ENCODE measurements at places on chromosomes 1 and 21.

DNA sequence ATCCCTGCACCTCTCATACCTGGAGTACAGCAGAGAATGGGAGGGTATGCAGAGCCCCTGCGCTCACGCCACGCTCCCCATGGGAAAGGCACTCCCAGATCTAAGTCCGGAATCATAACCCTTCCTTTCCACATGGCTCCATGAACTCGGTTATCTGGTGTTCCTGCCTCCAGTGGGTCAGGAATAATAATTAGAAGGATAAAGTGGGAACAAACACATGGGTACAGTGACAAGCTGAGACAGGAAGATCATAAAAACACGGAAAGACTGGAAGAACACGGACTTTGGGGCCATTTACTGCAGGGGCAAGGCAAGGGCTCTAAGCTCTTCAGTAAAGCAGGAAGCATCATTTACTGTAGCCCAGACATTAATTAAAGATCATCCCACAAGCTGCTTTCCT lies 48.6 kb downstream of the FOXO6 start:
- no peak for DNase-seq

GRCh38 chr1:212670301-212670700 lies 29.3 kb downstream of the BATF3 start:
- no peak for DNase-seq

GRCh38 chr1:62800825-62801306 lies 16.9 kb downstream of the ATG4C start:
- no peak for DNase-seq

- no peak for DNase-seq
Measured at GRCh38 chr21:36908260-36908908, 58.1 kb downstream of the HLCS start.

DNA sequence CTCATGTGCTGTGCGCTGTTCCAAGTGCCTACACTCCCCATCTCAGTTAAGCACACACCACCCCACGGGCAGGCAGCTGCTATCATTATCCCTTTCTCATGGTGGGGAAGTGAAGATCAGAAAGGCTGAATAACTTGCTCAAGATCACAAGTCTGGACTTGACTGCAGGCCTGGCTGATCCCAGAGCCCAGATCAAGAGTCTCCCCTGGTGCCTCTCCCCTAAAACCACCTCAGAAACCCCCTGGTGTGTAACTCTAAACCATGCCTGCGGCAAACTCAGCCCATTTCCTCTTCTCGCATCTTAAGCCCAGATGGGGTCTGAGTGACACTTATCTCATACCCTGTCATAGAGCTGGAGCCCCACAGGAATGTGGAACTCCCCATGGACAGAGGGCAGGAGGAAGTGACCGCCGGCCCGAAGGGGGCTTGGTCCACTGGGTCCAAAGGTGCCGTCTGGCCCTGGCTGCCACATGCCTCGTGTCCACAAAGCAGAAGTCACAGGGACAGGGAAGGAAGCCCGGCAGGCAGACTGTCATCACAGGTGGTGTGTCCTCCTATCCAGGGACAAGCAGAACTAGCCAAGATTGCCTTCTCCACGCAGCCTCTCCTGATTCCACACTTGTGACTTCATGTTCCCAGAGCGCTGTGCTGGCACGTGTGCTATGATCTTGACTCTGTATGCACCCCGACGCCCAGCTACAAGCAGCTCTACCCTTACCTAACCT lies 92.1 kb downstream of the SYF2 start:
- DNase-seq, result peak; percentile 48

DNA sequence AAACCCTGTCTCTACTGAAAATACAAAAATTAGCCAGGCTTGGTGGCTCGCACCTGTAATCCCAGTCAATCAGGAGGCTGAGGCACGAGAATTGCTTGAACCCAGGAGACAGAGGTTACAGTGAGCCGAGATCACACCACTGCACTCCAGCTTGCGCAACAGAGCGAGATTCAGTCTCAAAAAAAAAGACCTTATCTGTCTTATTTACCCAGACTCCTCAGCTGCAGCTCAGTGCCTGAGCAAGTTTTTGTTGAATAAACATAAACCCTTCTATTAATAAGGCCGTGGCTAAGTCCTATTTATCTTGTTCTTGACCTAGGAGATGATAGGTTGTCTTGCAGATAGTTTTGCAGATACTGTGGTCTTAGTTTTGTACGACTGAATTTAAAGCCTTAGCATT lies 136.4 kb upstream of the TMEM51 start:
- no peak for DNase-seq

DNA sequence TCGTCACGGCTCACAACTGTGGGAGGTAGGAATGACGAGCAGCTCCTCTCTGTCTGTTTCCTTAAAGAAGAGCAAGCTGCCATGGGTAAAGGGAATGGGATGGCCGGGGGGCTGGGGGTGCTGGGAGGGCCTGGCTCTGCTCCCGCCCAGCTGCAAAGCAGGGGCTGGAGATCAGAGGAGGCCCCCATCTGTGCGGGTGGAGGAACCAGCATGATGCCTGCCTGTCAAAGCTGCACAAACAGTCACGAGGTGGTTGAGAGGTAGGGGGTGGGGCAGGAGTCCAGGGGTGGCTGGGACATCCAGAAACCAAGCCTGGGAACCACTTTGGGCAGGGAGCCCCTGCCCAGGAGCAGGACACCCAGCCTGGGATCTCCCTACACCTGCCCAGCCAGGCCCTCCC lies 12.6 kb downstream of the SLC41A1 start:
- no peak for DNase-seq

DNA sequence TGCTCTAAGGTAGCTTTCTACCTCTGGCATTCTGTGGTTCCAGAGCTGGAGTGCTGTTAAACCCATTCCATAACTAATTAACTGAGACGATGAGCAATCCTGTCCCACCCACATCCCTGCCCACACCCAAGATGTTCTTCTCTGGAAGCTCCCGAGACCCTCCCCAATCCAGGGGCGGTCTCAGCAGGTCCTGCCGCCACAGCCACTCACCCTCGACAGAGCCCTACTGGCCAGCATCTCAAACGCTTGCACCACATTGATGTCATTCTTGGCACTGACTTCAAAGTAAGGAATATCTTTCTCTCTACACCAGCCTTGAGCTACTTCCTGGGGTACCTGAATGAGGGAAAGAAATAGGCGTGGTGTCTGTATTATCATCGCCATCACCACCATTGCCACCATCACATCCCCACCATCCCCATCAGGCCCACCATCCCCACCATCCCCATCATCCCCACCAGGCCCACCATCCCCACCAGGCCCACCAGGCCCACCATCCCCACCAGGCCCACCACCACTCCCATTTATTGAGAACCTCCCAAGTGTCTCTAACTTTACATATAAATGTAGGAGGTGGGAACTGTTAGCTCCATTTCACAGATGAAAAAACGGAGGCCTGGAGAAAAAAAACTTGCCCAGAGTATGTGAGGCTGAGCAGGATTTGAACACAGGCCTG lies 17.7 kb downstream of the RAB7B start:
- DNase-seq, result no peak

DNA sequence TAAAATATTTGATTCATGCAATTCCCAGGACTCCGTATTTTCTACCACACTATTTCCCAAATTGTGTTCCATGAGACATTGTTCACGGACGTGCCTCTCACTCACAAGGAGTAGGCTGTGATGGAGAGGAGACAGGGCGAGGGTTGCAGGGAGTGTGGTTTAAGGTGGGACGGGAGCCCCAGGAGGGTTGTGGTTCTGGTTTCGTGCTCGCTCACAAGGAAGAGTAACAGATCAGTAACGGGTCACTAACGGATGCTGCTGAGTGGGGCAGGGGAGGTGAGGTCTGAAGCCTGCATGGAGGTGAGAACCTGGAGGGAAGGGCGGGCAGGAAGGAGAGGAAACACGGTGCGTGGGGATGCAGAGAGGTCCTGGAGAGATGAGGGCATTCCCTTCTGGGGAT lies 28.8 kb downstream of the TFF3 start:
- no peak for DNase-seq

DNA sequence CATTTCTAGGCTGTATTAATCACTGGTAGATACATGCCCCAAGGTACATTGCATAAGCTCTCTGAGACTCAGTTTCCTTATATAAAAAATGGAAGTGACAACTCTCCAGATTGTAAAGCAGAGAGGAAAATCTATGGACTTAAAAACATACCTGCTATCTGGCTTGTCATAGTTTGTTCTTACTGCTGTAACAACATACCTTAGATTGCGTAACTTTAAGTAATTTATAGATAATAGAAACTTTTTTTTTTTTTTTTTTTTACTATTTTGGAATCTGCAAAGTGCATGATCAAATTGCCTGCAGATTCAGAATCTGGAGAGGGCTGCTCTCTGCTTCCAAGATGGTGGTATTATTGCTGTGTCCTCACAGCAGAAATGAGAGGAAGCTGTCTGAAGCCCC lies 827.7 kb upstream of the BRINP3 start:
- DNase-seq, result no peak

- DNase-seq, result peak; percentile 78
Measured at GRCh38 chr1:149936170-149936991, at the start of gene MTMR11. Gene MTMR11, minus strand, starts transcription at chr1:149936879. Its CDS starts 232 bp downstream, at chr1:149936647.

- no peak for DNase-seq
Measured at GRCh38 chr1:86922445-86922844, 8.0 kb downstream of the HS2ST1 start.

GRCh38 chr1:206851341-206852010 lies 13.9 kb upstream of the IL20 start:
- no peak for DNase-seq

All from tibial artery (tissue), 4 donors.